ENCODE measurements at places on chromosomes 5 and 9. TPM values are rescaled to one million over a fixed set of nuclear protein-coding genes. Genes with fewer than 3 reads are reported as not detected.

DNA sequence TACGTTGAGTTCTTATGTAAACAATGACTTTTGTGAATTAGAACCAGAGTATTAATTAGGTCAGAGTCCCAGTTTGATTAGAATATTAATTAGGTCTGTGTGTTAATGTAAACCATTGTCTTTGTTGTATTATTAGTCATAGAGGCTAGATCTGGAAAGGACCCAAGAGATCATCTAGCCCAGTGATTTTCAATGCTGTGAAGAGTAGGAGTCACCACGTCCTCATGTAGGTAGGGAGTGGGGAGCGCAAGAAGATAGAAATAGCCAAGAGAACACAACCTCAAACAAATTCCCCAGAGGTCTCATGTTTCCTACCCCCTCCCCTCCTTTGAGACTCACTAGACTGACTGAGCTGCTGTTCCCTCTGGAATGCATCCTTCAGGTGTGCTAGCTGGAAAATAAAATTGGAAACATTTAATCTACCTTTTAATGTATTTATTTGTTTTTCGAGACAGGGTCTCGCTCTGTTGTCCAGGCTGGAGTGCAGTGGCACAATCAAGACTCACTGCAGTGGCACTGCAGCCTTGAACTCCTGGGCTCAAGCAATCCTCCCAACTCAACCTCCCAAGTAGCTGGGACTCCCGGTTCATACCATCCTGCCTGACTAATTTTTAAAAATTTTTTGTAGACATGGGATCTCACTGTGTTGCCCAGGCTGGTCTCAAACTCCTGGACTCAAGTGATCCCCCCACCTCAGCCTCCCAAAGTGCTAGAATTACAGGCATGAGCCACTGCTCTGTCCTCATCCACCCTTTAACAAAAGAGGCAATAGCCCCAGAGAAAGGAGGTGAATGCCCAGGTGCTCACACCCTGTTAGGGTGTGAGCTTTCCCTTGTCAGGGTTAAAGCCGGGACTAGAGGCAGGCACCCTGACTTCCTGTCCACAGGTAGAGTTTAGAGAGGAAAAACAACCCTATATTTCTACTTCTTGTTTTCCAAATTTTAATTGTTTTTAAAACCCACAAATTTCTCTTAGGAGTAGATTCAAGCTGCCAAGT is 92.9 kb downstream of the INIP start:
- no peak for DNase-seq

- no peak for DNase-seq
Measured at GRCh38 chr5:73338256-73339050, 110.1 kb downstream of the FOXD1 start.

GRCh38 chr5:112025757-112026156 is 268.8 kb upstream of the NREP start:
- no peak for DNase-seq

DNA sequence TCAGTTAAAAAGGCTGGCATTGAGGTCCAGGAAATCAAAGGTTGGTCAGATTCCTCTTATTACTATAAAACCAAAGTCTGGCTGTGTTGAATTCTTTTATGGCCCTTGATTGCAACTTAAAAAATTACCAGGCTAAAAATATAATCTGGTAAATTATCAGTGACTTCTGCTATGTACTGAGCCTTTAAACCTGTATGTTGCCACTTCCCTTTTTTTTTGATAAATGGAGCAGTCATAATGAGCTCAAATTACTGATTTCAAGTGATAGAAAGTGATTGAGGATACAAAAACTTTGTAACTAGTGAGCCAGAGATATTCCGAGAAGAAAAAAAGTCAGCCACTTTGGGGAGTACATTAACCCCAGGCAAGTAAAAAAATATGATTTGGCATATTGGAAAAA is 100.1 kb downstream of the GIN1 start:
- DNase-seq, result no peak

DNA sequence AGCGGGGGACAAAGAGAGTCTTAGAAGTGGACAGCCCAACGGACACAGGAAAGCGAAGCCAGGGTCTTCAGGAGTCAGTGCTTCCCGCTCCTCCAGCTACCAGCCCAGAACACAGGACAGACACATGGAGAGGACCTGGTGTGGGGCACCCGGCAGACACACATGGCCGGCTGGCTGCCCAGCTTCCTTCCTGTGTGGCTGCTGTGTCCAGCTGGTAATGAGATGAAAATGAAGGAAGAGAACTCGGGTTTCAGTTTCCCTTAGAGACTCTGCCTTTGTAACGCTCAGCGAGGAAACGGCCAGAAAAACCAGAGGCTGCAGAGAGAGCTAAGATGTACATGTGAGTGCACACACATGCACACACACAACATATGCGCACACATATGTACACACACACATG is 87.5 kb downstream of the SECISBP2 start:
- DNase-seq, result no peak

DNA sequence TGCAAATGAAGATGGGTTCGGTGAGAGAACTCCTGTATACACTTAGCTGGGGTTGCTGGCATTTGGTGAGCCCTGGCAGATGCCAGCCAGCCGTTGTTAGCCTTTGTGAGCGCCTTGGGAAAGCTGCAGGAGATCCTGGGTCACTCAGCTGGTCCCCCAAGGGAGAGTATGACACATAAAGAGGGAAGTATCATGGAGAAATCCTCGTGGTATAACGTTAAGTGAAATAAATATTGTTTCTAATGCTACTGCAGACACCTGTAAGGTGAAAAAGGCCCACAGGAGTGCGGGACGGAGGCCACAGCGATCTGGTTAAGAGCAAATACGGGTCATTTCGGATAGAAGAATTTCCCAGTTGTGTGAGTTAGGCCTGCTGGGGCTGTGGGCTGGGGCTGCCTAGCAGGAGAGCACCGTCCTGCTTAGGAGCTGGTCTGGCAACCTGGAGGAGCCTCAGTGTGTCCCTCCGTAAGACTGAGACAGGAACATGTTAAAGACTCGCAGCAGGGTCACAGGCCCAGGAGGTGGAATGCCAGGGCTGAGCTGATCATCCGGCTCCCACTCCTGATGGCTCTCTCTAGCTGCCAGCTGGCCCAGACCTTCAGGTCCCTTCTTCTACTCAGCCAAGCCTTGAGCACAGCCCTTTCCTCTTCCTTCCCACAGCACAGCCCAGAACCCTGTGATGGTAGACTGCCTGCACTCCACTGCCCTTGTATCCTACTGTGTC is 4.9 kb downstream of the NKX2-5 start:
- no peak for DNase-seq

DNA sequence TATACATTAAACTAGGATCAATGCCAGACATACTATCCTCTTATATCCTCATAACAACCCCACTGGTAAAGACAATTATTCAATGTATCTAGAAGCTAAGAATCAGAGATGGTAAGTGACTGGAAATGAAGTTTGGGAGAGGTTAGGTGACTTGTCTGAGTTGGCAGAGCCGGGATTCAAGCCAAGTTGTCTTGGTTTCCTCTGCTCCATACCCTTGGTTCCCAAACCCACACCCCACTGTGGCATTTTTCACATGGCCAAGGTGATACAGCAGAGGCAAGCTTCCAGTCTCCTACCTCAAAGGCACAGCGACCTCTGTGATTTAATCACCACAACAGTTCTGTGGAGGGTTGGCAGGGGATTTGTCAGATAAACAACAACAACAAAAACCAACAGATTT is 34.7 kb upstream of the ADRB2 start:
- no peak for DNase-seq

GRCh38 chr5:146539973-146540372 is 24.0 kb upstream of the GPR151 start:
- no peak for DNase-seq

- DNase-seq, result no peak
Measured at GRCh38 chr9:133991214-133991921, 756 bp downstream of the VAV2 start.

- no peak for DNase-seq
Measured at GRCh38 chr9:86175743-86176456, 76.5 kb upstream of the GOLM1 start.

DNA sequence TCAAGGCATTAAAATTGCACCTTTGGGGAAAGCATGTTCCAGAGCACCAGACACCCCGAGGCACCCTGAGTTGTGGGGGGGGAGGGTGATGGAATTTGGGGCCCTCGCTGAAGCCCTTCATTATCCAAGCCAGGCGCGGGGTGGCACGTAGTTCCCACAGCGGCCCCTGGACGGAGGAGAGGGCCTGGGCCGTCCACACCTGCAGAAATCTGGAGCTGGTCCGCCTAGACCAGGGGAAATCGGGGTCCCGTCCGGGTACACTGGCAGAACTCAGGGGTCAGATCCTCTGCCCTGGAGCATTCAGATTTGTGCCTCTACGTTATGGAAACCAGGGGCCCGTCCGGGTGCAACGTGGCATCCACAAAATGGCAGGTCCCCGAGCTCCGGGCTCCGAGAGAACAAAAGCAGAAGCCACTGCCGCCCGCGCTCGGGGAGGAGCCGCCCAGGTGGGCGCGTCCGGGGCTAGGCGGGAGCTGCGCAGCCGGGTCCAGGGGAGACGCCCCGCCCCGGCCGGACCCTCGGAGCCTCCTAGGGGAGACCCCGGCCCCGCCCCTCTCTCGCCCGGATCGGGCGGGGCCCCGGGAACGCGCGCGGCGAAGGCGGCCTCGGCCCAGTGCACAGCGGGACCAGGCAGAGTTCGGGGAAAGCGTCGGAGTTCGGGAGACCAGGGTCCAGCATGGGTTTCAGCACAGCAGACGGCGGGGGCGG is at the start of gene PLEKHG4B:
Gene PLEKHG4B (plus strand): TSS at position 613 of the 708 bp plus-strand sequence. CDS start 64 bp downstream, at position 677.
- peak; percentile 86 for DNase-seq

GRCh38 chr5:146366904-146367303 is 28.3 kb downstream of the POU4F3 start:
- no peak for DNase-seq

GRCh38 chr9:78788101-78788500 is 491.2 kb downstream of the PSAT1 start:
- DNase-seq, result no peak

DNA sequence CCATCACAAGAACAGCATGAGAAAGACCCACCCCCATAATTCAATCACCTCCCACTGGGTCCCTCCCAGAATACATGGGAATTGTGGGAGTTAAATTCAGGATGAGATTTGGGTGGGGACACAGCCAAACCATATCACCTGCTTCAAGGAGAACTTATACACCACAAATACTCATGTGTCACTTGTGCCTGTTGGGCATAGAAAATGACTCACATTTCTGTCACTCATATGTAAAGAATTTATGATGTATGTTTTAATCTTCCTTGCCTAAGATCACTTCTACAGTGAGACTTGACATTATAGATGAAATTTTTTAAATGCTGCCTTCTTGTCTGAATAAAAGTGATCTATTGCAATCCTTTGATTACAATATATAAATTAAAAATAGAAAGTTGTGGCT is 23.0 kb upstream of the PRDM6 start:
- DNase-seq, result no peak

DNA sequence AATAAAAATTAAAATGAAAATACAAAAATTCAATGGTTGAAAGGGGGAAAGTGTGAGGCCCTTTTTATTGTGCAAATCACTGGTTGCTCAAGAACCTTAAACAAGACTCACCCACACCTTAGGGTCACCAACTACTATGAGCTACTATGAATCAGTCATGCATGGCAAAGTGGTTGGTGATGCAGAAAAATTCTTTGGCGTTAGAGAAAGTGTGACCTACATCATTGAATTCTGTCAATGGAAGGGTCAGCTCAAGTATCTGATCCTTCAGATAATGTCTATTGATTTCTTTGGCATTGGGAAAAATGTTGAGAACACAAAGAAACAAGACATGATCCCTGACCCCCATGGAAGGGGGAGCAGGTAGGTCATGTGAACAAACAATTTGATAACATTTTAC is 149.7 kb upstream of the ADCY2 start:
- DNase-seq, result no peak

DNA sequence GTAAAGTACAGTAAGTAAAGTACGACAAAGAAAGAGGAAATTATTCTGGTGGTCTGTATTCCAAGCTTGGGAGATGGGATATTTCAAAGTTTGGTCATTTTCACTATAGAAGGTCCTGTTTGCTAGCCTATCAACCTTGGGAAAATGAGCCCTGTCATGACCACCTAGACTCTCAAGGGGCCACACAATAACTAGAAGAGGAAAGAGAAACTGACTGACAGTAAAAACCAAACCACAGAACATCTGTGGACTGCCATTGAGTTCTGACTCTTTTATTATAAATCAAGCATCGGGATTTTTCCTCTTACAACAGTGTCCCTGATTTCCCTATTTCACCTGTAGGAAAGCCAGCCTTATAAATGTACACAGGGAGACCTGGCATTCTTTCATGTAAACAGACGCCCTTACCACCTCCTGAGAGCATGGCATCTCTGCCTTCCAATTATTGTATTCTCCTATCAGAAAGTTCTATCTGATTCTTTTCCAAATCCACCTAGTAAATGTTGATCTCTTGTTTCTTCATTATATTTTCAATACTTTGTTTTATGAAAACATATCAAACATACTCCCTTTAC is 80.0 kb downstream of the ZNF622 start:
- no peak for DNase-seq

- DNase-seq, result no peak
Measured at GRCh38 chr9:120946259-120946658, 19.7 kb upstream of the TRAF1 start.

GRCh38 chr5:141691867-141692532 is 10.0 kb upstream of the ARAP3 start:
- DNase-seq, result peak; percentile 92

- no peak for DNase-seq
Measured at GRCh38 chr9:5764130-5764868, 68.6 kb downstream of the ERMP1 start.

DNA sequence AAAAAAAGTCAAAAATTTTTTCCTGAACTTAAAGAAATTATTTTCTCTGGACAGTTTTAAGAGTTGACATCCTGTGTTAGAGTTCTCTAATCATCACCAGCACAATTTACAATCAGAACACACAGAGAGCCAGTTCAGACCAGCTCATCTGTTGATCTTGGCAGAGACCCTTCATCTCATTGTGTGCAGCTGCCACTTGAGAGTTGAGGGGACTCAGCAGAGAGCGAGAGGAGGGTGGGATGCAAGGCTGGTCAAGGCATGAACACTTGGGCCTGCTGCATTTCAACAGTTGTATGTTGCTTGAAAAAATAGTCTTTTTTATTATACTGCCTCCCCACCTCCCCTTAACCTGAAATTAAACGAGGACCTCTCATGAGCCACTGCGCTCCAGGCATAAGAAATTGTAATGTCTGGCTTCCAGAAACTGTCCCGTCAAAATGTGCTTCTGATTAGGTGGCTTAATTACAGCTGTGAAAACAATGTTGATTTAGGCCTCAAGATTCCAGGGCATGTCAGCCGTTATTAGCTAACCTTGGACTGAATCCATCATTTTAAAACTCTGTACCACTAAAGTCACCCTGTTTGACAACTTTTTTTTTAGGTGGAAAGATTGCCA is 383.6 kb downstream of the CCDC171 start:
- DNase-seq, result no peak

- DNase-seq, result no peak
Measured at GRCh38 chr5:10464173-10464572, 22.5 kb downstream of the ROPN1L start.

DNA sequence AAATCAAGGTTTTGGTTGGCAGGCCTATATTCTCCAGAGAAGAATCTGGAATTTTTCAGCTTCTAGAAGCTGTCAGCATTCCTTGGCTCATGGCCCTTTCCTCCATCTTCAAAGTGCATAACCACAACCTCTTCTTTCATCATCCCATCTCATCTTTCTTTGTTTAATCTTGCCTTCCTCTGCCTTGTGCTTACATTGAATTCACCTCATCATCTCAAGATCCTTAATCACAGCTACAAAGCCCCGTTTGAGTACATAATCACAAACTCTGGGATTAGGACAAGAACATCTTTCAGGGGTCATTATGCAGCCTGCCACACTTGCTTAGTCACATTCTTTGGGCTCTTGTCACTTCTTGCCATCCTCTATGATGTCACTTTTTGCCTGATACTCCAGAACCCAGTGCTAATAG is 130.3 kb downstream of the FOXD1 start:
- no peak for DNase-seq

The DNLZ gene
- 14.0 TPM for total RNA-seq

The SH2D3C gene
- 1.6 TPM for total RNA-seq

The TBC1D13 gene
- 33.5 TPM for total RNA-seq

The TAS2R1 gene
- total RNA-seq, result not detected

The CTNND2 gene
- 31.5 TPM for total RNA-seq

Measured in type B pancreatic cell (in vitro differentiated cells).